Glutamatergic neuron (in vitro differentiated cells): ENCODE measurements at places on chromosomes 7 and 10.

DNA sequence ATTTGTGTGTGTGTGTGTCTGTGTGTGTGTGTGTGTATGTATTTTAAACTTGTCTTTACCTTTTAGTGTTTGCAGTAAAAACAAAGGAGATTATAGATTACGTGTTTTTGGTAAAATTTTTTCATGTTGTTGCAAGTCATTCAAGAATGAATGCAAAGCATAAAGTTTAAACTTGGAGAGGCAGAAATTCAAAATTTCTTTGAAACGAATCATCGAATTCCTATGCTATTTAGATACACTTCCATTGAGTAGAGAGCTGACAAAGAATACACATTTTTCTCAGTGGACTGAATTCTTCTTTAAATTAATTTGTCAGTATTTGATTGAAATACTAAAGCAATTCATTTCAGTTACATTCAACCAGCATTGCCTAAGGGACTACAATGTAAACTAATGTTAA lies 66.0 kb upstream of the HDAC9 start:
- no peak for DNase-seq

DNA sequence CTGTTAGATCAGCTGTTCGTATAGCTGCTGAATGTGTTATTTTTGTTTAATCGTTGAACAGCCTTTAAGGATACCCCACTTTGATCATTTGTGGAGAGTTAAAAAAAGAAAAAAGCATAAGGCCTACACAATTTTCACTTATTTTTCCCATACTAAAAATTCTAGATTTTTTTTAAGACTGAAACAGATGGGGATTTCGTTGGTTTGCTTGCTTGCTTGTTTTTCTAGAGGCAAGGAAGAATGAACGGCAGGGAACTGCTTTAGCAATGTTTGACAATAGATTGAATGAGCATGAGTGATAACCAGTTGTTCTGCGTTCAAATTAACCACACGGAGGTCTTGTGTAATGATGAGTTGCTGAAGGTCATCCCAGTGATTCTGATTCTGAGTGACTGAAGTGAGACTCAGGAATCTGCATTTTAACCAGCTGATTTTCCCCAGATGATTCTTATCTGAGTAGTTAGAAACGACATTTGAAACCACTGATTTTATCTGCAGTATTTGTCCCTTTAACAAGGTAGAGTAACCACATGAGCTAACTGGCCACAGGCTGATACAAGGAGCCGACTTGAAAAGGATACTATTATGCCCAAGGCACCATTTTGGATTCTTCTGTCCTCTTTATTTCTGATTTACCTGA lies 85.9 kb downstream of the GPR37 start:
- DNase-seq, result no peak

GRCh38 chr10:95327367-95327766 lies 36.6 kb upstream of the PDLIM1 start:
- DNase-seq, result no peak

DNA sequence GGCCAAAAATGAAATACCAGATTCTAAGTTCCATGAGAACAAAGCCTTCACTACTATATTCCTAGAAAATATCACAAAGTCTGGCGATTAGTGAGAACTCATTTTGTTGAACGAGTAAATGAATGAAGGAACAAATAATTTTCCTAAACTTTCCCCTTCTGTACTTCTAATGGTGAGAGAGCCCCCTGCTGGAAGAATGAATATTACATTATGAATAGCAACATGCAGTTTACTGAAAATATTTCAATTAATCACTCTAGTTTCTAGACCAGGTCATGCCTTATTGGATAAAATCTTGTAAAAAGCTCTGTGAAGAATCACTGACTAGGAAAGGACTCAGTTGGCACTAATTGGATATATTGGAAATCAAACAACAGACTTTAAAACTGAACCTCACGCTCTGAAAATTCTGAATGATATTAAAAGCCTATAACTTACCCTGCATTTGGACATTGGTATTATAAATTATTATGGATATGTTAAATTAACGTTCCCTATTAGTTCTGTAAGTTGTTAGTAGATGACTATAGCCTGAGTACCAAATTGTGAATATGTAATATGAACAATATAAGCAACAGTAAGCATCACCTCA lies 32.4 kb upstream of the MTPN start:
- DNase-seq, result no peak

DNA sequence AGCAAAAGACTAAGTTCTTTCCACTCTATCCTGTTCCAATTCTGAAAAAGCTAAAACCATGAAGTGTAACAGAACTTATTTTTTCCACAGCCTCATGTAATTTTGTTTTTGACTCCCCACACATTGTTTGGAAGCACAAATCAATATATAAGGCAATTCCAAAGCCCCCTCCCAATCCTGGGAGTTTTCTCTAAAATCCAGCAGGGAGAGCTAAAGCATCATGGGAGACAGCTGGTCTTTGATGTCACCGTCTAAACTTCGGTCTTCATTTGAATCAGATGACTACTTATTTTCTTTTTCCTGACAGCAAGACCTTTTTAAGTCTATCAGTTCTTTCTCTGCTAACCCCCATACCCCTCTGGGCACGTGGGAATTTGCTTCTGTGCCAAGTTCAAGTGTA lies 33.3 kb upstream of the PON1 start:
- no peak for DNase-seq

DNA sequence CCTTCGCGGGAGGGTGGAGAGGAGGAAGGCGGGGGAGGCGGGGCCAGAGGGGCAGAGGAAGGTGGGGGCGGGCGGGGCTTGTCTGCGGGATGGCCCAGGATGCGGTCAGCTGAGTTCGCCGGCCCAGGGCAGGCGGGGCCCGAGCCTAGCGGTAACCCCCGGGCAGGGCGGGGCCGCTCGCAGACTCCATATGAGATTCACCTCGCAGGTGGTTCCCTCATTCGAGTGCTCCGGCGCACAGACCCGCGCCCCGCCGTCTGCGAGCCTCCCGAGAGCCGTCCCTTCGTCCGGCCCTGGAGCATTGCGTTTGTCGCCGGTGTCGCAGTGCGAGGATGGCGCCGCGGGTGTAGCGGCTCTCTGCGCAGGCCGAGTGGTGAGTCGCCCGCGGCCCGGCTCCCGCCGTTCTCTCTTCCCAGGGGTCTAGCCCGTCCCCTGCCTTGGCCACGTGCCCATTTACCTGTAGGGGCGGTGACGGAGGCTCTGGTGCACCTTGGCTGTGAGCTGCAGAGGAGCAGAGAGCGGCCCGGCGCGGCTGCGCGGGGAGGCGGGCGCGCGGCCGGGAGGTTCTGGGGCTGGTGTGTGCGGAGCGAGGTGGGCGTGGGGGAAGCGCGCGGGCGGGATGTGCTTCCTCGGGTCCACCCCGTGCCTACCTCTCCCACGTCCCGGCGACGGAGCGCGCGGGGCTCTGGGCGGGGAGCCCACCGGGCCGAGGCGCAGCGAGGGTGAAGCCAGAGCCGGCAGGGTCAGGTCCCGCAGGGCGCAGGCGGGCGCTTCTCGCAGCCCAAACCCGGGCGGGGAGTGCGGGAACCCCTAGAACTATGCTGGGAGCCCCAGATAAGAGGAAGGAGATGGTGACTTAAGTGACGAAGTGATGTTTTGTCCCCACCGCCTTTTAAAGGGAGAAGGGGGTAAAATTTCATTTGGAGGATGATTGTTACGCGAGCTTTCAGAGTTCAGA lies at the start of gene UPP1:
Gene UPP1, plus strand, starts transcription at position 220 of the 958 bp plus-strand sequence. CDS start 5,519 bp downstream, outside the sequence.
- peak; percentile 89 for DNase-seq

DNA sequence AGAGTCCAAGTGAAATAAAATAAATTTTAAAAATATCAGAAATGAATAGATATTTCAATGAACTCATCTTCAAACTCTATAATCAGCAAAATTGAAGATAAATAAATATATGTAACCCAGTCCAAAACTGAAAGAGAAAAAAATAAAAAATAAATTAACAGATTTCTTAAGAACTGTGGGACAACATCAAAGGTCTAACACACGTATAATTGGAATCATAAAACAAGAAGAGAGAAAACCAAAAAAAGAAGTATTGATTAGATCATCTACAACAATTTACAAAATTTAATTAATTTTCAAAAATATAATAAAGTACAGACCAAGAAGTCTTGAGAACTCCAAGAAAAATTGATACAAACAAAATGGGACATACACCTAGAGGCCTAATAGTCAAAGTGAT lies 625.8 kb upstream of the SORCS1 start:
- no peak for DNase-seq

- no peak for DNase-seq
Measured at GRCh38 chr10:50855015-50855414, 30.4 kb downstream of the A1CF start.

DNA sequence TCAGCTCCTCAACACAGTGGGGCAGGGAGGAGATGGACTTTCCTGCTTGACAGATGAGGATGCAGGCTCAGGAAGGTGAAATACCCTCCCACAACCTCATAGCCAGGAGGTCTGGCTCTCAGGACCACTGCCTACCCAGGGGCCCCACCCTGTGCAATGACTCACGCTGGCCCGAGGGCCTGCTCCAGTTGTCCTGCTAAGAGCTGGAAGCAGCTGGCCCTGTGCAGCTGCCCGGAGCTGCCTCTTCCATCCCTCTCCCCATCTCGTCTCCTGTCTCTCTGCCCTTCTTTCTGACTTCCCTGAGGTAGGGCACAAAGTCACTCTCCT lies 123.9 kb downstream of the ZMIZ1 start:
- DNase-seq, result no peak

DNA sequence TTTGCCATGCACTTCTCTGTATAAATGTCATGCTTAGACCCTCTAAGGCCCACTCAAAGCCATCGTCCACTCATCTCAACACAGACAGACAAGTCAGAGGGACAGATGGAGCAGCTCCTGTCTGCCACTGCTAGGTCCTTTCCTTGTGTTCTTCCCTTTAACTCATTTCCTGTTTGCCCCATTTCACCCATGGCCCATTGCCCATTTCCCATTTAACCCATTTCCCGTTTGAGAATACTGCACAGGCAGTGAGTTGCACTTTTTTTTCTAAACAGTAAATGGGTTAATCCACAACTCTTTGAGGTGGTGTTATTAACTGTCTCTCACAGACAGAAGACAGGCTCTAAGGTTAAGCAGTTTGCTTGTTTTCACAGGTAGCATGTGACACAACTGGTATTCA lies 179.3 kb downstream of the NPSR1 start:
- no peak for DNase-seq

DNA sequence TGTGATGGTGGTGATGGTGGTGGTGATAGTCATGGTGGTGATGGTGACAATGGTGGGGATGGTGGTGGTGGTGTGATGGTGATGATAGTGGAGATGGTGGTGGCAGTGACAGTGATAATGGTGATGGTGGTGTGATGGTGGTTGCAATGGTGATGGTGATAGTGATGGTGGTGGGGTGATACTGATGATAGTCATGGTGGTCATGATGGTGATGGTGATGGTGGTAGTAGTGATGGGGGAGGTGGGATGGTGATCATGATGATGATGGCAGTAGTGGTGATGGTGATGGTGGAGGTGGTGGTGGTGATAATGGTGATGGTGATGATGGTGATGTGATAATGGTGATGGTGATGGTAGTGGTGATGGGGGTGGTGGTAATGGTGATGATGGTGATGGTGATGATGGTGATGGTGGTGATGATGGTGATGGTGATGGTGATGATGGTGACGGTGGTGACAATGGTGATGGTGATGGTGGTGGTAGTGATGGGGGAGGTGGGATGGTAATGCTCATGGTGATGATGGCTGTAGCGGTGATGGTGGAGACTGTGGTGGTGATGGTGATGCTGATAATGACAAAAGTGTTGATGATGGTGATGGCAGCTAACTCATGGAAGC lies 4.7 kb upstream of the PWWP2B start:
- DNase-seq, result no peak
